Camera-type eye (tissue), 1 donor: ENCODE measurements at places on chromosomes 5 and 9. TPM values are rescaled to one million over a fixed set of nuclear protein-coding genes. Genes with fewer than 3 reads are reported as not detected.

The BHMT2 gene
- 7.5 TPM for total RNA-seq

The MEGF10 gene
- 32.7 TPM for total RNA-seq

The BARHL1 gene
- not detected for total RNA-seq

The GOLM1 gene
- total RNA-seq, result 97.9 TPM

The LHX3 gene
- 18.5 TPM for total RNA-seq

The SLC31A1 gene
- total RNA-seq, result 15.5 TPM

The FOXD4L3 gene
- not detected for total RNA-seq

The SLC34A3 gene
- total RNA-seq, result not detected

The FOXE1 gene
- total RNA-seq, result not detected

The ADAMTS13 gene
- total RNA-seq, result 5.1 TPM

The TMOD1 gene
- 13.4 TPM for total RNA-seq
